ENCODE measurements at places on chromosomes 5 and 9.

DNA sequence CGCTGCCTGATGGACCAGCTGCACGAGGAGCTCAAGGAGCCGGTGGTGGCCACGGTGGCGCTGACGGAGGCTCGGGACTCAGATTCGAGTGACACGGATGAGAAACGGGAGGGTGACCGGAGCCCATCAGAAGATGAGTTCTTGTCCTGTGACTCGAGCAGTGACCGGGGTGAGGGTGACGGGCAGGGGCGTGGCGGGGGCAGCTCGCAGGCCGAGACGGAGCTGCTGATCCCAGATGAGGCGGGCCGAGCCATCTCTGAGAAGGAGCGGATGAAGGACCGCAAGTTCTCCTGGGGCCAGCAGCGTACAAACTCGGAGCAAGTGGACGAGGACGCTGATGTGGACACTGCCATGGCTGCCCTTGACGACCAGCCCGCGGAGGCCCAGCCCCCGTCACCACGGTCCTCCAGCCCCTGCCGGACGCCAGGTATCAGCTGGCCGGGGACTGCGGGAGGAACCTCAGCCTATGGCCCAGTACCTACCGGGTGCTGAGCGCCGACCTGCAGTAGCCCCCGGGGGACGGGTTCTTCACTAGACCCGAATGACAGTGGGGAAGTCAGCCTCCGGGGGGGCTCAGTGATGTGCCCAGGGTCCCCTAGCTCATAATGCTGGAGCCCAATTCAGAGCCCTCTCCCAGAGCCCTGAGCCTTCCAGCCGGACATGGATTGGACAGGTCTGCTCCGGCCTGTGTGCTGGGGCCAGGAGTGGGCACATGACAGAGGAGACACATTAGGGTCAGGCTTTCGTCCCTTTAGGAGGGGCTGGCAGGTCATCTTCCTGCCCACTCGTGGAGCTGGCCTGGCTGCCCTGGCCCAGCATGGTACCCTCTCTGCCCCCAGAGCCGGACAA lies 33.0 kb downstream of the USP20 start:
- DNase-seq, result no peak

GRCh38 chr5:117999939-118000549 lies 988.3 kb downstream of the DTWD2 start:
- DNase-seq, result peak; percentile 26

- peak; percentile 92 for DNase-seq
Observed at GRCh38 chr5:54013556-54014194, 296.7 kb downstream of the ARL15 start.

DNA sequence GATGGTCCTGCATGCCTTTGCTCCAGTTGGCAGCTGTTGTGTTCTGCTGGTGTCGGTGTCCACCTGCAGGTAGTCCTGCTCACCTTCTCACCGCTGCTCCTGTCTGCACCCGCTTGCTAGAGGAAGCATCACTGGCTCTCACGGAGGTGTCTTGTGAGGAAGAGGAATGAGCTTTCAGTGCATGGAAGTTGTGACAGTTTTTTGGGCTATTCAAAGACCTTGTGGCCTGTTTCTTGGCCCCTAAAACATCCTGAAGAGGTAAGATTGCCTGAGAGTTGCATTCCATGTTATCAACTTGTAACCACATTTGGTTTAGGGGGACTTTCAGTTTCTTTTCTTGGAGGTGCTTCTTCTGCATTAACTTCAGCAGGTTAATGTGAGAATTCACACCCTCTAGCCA lies 85.6 kb downstream of the MACROH2A1 start:
- DNase-seq, result no peak

DNA sequence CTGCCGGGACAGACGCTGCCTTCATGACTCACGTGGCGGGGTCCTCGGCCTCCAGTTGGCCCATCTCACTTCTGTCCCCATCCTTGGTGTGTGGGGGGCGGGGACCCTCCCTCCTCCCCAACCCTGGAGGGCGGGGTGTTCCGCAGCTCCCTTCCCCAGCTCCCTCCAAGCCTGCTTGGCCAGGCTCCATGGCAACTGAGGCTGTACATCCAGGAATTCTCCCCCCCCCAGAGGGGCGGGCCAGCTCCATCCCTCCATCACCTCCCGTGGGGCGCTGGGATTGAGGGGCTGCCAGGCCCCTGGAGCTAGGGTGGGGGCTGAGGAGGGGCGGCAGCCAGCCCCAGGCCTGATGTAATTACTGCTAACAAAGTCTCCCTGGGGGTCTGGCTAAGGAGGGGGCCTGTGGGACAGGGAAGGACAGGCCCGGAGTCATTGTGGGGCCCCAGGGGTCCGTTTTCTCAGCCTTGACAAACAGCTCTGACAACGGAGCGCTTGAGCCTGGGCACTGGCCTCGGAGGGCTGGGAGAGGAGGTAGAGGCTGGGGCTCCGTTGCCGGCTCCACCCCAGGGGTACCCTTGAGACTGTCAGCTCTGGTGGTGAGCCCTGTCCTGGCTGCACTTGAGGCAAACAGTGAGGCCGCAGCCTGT lies 8.0 kb downstream of the DIPK1B start:
- peak; percentile 9 for DNase-seq

All from HCEC 1CT (cell line).